Inflammatory macrophage treated with lipopolysaccharide for 1 hour (primary cell): ENCODE measurements at places on chromosomes 16 and 17.

DNA sequence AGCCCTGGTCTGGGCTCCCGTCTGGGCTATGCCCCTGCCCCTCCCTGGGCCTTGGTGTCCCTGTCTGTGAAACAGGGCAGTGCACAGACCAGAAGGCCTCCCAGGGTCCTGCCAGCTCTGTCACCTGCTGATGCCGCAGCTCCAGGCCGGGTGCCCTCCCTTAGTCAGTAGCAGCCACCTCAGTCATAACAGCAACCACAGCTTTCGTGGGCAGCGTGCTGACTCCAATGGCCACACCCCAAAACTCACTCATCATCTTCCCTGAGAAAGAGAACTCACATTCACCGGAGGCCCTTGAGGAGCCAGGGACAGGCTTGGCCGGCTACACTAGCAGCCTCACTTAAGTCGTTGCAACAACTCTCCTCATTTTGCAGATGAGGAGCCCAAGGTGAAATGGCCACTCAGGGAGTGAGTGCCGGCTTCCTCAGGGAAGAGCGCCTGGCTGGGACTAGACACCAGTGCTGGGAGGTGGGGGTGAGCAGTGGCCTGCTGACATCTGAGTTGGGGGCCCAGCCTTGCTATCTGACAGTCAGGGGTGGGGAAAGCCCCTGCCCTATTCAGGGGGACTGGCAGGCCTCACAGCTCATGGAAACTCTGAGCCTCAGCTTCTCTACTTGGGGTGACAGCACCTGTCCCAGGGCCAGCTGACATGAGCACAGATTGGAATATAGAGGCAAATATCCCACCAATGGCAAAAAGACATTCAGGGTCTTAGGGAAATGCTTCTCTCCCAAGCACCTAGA, 22.6 kb downstream of the SLC5A10 start:
- DNase-seq, result no peak

DNA sequence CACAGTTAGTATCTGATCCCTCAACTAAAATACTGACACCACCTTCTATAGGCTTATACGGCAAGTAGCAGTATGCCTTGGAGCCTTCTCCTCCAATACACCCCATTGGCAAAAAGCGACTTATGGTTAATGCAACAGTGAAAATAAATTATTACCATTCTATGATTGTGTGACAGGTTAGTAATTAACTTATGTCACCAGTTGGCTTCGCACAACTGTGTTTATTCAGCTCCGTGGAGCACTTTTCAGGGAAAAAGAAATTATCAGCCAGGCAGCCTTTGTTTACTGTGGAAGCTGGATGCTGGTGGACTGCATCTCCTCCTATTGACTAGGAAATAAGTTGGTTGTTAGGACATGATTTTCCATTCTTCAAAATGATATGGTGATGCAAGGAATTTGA, 833.8 kb upstream of the RBFOX1 start:
- DNase-seq, result no peak

- no peak for DNase-seq
Observed at GRCh38 chr17:19940722-19941464, 36.7 kb downstream of the AKAP10 start.

- DNase-seq, result no peak
Observed at GRCh38 chr17:56850591-56850990, 16.6 kb downstream of the DGKE start.

GRCh38 chr16:81148277-81148676, 52.1 kb upstream of the GCSH start:
- no peak for DNase-seq

DNA sequence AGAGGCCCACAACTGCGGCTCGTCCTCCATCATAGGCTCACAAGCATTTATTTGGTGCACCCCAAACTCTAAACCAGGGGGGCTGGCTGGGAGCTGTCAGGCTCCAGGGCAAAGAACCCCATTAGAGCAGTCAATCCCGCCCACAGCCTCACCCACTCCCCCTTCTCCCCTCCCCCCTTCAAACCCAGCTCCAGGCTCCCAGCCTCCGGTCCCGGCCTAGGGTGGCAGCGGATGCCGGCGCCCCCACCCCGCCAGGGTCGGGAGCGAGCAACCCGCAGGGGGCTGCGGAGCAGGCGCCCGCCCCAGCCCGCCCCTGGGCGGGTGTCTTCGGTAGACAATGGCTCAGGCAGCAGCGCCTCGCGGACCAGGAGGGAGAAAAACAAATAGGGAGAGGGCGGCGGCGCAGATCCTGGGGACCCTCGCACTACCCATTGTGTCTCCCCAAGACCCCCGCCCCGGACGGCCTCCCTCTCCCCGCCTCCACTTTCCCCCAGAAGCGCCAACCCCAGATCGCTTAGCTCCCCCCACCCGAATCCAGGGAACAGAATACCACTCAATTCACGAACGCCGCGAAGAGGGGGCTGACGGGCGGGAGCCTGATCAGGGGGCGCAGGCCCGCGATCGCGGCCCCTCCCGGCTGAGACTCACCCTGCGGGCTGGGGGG, 572 bp downstream of the FAM171A2 start:
- no peak for DNase-seq

GRCh38 chr16:79347277-79347676, 253.3 kb downstream of the MAF start:
- DNase-seq, result no peak

DNA sequence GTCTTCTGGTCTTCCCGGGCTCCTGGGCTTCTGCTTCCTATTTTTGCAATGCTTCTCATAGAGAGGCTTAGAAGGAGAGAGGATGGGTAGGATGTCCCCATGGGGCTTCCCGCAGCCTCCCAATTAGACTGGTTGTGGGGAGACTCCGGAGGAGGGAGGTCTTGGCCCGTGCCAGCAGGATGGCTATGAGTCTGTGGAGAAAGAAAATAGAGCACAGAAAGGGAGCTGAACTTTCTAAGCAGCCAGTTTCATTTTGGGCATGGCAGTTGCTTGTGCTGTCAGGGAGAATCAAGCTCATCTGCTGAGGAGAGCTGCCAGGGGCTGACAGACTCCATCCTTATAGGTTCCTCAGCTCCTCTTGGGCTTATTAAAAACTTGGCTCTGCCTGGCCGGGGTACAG, 204.0 kb downstream of the SHISA9 start:
- no peak for DNase-seq

- no peak for DNase-seq
Observed at GRCh38 chr17:50802609-50803571, 32.5 kb upstream of the WFIKKN2 start.

- no peak for DNase-seq
Observed at GRCh38 chr17:34716291-34716690, 136.9 kb downstream of the TMEM132E start.

GRCh38 chr16:72400257-72401083, 228.5 kb upstream of the PMFBP1 start:
- DNase-seq, result peak; percentile 55

DNA sequence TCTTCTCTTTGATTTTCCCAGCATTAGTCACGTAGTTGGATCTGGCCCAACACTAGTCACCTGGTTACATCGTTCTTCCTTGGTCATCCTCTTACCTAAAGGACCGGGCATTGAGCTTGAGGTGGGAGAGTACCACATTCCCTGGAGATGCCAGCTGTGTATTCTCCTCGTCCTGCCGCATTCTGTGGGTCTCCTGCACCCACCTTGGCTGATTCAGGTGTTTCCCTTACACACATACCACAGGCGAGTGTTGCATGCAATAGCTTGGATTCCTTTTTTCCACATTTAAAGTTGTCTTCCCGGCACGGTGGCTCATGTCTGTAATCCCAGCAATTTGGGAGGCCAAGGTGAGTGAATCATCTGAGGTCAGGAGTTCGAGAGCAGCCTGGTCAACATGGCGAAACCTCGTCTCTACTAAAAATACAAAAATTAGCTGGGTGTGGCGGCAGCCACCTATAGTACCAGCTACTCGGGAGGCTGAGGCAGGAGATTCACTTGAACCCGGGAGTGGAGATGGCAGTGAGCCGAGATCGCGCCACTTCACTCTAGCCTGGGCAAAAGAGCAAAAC, 21.6 kb upstream of the CLEC18C start:
- no peak for DNase-seq

DNA sequence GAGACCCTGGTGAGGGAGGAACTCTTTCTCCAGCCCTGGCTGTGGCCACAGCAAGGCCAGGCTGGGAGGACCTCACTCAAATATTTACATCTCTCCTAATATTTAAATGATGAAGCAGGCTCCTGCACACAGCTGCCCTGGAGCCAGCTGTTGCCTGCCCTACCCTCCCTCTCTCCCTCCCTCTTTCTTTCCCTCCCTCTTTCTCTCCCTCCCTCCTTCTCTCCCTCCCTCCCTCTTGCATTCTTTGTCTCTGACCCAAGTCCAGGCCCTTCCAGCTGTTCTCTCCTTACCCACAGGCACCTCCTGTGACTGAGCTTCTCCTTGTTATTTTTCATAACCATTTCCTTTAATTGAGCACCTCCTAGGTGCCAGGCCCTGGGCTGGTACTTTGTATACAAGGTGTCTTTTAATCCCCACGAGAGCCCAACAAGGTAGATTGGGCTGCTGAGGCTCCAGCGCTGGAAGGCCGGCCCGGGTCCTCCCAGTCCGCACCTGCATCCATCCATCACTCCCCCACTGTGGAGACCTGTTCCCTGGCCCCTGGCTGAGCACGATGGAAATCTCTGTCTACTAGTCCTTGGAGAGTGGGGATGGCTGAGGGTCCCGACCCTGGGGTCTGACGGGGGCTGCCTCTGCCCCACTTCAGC, 242.3 kb downstream of the SEC14L1 start:
- DNase-seq, result no peak

DNA sequence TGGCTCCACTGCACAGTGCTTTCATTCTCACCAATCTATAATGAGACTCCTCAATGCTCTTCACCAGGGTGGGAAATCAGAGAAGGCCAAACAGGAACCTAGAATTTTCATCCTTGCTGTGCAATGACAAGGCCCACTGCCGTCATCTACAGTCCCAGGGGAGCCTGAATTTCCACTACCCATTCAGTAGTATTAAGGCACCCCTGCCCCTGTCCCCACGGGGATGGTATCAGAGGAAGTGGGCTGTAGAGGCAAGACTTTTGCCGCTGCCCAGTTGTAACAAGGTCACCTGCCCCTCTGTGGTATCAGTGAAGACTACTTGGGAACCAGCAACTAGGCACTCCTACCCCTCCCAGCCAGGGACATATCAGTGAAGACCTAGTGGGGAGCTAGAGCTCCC, 104.5 kb downstream of the C16orf78 start:
- DNase-seq, result no peak

DNA sequence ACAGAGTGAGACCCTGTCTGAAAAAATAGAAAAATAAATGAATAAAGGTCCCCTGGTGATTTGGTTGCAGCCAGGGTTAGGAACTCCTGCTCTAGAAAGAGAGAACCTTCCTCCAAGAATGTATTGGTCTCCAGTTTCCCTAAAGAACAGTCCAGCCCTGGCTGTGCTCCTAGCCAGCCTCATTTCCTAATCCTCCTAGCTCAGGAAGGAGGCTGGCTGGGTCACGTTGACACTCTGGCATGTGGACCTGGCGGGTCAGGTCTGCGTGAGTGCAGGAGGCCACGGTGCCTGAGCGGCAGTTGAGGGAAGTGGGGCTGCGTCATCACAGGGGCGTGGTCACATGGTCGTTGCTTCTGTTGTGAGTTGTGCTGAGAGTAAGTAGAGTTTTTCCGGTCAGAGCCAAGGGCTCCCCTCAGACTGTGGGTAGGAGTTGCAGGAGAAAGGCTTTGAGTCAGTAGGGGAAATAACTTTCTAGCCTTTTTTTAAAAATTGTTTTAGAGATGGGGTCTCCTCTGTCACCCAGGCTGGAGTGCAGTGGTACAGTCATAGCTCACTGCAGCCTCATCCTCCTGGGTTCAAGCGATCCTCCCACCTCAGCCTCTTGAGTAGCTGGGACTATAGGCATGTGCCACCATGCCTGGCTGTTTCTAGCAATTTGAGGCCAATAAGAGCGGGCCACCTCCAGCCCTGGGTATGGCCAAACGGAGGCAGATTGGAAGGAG, 194.0 kb upstream of the CIBAR2 start:
- DNase-seq, result peak; percentile 89

DNA sequence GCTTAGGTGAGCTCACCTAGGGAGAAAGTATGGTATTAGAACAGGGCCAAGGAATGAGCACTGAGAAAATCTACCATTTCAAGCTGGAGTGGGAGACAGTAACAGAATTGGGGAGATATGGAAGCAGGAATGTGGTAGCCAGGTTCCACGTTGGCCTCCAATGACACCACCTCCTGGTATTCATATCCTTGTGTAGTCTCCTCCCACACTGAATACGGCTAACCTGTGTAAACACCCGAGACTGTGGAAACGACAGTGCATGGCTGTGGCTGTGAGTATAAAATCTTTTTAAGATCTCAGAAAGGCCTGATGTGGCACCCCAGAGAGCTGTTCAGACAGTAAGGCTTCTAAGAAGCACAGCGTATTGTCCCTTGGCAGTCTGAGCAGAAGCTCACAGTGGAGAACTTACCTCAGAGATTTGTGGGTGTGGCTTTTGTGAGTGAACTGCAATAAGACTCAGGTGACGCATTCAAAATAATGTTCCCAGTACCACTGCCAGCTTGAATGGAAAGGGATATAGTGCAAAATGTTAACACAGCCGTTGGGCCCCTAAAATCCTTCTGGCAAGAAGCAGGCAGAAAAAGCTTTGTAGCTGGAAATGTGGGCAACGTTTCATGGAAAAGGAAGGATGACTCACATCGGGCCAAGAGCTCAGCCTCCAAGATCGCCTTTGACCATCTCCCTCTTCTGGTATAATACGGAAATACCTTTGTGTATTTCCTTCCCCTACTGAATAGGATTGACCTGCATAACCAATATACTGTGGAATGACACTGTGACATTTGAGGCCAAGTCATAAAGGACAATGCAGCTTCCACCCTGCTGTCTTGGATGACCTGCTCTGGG, 14.4 kb downstream of the SDR42E1 start:
- DNase-seq, result peak; percentile 35

DNA sequence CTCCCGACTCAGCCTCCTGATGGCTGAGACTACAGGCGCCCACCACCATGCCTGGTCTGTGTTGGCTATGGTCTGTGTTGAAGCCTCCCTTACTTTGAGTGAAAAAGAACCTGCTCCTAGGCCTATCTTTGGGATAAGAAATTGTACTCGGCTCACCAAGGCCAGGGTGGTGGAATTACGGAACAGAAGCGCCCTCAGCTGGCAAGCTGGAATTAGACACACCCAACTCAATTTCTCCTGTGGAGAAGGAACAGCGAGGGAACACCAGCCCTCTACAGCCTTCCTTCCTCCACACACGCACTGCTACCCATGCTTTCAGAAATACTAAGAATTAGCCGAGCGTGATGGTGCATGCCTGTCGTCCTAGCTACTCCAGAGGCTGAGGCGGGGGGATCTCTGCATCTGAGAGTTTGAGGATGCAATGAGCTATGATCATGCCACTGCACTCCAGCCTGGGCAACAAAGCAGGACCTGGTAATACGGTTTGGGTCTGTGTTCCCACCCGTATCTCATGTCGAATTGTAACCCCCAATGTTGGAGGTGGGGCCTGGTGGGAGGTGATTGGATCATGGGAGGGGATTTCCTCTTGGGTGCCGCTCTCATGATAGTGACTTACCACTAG, 40.1 kb upstream of the RBBP6 start:
- peak; percentile 23 for DNase-seq

GRCh38 chr16:73383195-73383987, 335.5 kb upstream of the ZFHX3 start:
- no peak for DNase-seq

DNA sequence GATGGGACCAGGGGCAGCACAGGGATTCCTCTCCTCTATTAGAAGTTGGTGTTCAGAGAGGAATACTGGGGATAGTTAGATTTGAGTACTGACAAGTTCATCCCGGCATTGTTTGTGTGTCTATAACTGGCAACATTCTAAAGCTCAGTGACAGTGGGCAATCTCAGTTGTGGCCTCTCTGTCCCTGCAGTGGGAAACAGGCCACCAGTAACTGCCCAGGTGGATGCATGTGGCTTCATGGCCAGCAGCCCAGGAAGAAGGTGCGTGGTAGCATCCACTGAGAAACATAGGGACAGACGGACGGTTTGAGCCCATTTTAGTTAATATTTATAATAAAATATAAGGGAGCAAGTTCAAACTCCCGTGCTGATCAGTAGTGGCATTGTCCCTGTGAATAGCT, 51.5 kb downstream of the B9D1 start:
- DNase-seq, result no peak
